Caudate nucleus (tissue), 63 donors: ENCODE measurements at places on chromosomes 11 and 22.

DNA sequence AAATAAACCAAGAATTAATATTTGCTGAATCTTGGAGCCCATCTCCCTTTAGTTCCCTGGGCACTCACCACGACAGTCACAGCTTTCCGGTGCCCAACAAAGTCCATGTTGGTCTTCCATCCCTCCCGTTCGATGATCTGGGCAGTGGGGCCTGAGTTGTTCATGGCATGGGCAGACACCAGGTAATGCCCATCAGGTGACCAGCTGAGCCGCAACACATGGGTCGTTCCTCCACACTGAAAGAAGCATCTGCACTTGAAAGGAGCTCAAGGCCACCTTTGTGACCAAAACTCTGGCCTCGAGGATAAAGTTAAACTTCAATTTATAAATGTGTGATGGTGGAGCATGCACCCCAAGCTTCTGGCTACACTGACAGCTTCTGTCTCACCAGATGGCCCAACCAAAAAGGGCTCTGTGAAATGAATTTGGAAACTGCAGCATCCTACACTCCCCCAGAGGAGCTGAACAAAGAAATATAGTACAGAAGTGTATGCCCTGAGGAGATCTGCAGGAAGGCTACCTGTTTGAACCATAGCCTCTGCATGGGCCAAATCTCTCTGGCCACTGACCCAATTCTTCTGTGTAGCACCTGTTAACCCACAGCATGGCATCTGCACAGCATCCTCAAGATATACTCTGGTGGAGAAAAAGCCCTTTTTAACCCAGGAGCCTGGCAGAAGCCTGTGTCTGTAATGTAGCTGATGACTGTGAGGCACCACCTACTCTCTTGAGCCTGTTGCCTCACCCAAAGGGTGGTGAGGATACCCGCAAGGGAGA is 37.1 kb downstream of the HIRA start:
- DNase-seq = no peak

DNA sequence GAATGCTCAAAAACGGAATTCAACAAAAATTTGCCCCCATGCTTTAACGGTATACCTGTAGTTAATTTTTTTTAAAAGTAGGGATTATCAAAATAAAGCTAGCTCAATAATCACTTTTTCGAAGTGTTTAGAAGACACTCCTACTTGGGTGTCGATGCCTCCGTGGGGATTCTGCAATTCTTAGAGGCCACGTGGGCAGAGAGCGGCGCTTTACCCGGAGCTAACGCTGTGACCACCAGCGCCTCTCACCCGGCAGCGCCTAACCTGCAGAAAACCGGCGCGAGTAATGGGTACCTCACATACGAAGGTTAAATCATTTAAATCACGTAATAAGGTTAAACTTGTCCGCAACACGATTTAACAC is 583 bp downstream of the TAF1D start:
- peak; percentile 47 for DNase-seq

- no peak for DNase-seq
Observed at GRCh38 chr11:25200925-25201324, 704.1 kb downstream of the LUZP2 start.

DNA sequence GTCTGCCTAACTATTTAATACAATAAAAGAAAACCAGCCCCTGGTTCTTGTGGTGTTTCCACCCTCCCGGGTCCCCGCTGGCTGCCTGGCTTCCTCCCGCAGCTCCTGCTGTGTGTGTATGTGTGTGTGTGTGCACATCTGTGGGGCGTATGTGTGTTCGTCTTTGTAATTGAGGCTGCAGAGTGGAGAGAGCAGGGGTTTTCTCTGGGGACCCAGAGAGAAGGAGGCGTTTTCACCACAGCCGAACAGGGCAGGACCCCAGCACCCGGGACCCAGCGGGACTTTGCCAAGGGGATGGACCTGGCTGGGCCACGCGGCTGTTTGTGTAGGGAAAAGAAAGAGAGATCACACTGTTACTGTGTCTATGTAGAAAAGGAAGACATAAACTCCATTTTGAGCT is 42.7 kb downstream of the IGLL1 start:
- no peak for DNase-seq

GRCh38 chr22:22025320-22026156 is 43.0 kb upstream of the TOP3B start:
- no peak for DNase-seq

- DNase-seq = no peak
Observed at GRCh38 chr11:70078781-70079616, 882 bp downstream of the ANO1 start.

DNA sequence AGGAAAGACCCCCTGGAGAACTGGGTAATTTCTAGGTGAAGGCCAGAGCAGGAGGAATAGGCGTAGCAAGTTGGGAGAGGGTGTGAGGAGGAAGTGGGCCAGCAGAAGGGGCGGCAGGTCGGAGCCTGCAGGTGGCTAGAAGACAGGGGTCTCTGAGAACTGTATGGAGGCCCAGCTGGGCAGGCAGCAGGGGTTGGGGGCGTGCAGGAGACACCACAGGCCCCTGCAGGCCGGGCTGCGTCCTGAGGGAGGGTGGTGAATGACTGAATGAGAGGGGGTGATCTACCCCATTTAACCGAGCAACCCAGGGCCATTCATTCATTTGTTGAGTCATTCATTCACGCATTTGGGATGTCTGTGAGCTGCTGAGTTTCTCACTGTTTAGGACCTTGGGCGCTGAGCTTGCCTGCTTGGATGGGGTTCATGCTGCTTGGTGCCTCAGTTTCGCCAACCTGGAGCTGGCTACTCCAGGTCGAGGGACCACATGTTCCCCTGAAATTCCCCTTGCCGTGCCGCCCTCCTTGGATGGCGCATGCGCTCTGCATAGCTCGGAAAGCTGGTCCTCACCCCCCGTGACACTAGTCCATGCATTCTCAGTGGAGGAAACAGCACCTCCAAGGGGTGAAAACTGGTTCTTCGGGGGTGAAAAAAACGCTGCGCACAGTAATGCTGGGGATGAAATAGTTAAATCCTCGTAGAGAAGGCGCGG is 15.6 kb downstream of the MPPED1 start:
- DNase-seq = no peak

- DNase-seq = no peak
Observed at GRCh38 chr11:32289701-32290100, 145.6 kb downstream of the WT1 start.

GRCh38 chr11:133052537-133052936 is 479.8 kb downstream of the OPCML start:
- no peak for DNase-seq

GRCh38 chr11:28727254-28727653 is 619.1 kb downstream of the METTL15 start:
- no peak for DNase-seq

- DNase-seq = no peak
Observed at GRCh38 chr11:123235117-123235655, 40.1 kb upstream of the CLMP start.

DNA sequence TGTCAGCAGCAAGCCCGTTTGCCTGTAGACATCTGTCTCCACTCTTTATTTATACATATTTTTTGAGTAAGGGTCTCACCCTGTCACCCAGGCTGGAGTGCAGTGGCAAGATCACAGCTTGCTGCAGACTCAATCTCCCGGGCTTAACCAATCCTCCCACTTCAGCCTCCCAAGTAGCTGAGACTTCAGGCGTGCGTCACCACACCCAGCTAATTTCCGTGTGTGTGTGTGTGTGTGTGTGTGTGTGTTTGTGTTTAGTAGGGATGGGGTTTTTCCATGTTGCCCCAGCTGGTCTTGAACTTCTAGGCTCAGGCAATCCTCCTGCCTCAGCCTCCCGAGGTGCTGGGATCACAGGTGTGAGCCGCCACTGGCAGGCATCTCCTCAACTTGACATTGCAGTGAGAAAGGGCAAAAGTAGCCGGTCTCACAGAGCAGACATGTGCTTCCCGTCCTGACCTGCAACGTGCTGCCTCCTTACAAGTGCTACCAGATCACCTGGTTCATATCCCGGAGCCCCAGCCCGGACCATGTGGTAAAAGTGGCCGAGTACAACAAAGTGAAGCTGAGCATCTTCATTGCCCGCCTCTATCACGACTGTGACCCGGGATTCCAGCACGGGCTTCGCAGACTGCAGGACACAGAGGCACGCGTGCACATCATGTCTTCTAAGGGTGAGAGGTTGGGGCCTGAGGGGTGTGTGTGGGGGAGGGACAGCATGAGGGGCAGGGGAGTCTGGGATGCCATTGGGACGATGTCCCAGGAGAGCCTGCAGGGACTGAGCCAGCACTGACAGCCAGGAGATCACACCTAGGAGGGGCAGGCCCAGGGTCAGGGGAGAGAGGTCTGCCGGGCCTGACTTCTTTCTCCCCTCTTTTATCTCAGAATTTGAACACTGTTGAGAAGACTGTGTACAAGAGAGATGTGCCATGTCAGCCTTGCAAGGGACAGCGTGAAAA is 5.6 kb upstream of the APOBEC3H start:
- no peak for DNase-seq

GRCh38 chr11:72535194-72535547 is 100.8 kb upstream of the CLPB start:
- DNase-seq = no peak

DNA sequence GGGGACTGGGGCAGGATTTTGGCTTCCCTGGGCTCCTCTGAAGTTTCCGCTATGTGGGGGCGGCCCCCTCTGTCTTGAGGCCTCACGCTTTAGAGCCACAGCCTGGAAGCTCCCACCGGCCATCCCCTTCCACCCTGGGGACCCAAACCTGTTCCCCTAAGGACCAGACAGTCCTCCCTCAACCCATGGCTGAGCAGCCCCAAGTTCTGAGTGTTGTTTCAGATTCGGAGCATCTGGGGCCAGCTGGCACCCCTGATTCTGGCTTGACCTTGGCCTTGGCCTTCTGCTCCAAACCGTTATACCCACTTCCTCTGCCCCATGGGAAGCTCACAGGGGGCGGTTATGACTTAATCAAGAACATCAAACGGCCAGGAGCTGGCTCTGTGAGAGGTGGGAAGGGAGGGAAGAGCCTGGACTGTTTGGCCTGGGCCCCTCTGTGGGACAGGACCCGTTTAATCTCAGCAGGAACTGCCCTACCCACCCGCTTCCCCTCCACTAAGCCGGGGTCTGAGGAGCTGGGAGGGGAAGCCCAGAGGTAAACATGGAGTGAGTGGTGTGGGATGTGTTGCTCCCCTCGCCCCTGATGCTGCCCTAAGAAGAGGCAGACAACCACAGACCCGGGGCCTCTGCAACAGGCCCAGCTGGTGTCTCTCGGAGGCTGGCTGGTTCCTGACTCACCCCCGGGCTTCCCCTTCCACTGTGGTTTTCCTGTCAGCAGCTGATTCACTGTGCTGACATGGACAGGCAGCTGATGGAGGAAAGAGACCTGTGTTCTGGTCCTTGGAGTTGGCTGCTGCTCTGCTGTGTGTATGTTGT is 3.4 kb downstream of the CD82 start:
- peak; percentile 28 for DNase-seq

GRCh38 chr11:95045812-95046211 is 3.4 kb upstream of the KDM4F start:
- no peak for DNase-seq

DNA sequence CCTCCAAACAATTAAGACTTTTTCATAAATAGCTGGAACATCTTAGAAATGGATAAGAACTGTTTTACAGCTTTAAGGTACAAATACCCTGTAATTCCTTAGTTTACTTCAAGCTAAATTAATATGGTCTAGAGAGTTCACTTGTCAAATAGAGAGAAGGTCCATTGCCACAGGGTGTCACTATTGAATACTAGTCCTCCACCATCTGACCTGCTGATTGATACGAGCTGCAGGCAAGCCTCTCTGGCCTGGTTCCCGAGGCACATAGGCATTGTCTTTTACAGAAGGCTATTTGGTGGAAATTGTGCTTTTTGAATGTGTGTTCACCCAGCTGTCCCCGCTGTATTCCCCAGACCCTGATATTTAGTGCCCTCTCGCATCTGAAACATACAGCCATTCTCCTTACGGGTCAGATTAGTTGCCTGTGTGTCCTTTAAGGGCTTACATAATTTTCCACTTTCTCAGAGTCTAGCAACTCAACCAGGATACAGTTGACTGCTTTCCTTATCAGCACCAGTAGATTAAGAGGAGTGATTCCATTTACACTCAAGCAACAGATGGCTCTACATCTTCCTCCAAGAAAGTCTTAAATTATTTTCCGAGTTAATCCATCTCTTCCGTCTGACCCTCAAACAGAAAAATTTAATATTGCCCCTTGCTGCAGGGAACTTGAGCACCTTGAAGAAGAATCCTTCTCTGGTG is 788.8 kb upstream of the FAT3 start:
- DNase-seq = no peak

DNA sequence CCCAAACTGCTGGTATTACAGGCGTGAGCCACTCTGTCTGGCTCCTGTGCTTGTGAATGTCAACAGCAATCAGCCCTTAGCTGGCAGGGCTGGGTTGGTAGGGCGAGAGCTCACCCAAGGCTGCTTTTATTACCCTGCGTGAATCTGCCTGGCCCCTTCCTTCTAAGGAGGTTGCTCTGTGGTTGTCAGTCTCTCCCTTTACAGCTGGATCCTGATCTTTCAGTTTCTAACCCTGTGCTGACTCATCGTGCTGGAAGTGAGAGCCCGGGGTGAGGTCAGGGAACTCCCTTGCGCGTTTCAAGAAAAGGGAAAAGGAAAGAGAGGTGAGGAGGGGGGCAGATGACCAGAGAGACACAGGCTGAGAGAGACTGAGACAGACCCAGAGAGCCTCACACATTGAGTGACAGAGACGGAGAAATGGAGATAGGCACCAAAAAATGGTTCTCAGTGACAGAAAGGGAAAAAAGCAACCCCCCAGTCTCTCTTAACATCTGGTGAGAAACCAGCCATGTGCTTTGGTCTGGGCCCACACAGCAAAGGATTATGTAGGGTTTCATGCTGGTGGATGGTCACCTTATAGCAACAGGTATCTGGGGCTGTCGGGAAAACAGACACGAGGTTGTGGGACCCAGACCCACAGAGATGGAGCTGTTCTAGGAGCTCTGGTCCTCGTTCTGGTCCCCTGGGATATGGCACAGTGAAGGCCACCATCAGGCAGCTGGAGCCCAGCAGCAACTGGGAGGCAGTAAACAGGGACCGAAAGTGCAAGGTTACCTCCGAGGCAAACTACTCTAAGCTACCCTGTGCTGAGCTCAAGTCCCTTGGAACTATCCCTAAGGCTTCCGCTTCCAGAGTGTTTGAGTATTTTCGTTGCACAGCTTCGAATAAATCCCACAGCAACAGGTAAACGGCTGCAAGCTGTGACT is 2.5 kb downstream of the TCN2 start:
- DNase-seq = no peak

GRCh38 chr22:19055801-19056200 is 66.4 kb downstream of the DGCR2 start:
- no peak for DNase-seq

- DNase-seq = no peak
Observed at GRCh38 chr11:90747057-90747456, 524.2 kb upstream of the CHORDC1 start.

- DNase-seq = no peak
Observed at GRCh38 chr11:44316659-44317240, 6.8 kb upstream of the ALX4 start.

GRCh38 chr11:47184711-47185304 is 1.4 kb downstream of the PACSIN3 start:
- peak; percentile 81 for DNase-seq

- DNase-seq = no peak
Observed at GRCh38 chr11:8732324-8732670, 49.7 kb downstream of the RPL27A start.

DNA sequence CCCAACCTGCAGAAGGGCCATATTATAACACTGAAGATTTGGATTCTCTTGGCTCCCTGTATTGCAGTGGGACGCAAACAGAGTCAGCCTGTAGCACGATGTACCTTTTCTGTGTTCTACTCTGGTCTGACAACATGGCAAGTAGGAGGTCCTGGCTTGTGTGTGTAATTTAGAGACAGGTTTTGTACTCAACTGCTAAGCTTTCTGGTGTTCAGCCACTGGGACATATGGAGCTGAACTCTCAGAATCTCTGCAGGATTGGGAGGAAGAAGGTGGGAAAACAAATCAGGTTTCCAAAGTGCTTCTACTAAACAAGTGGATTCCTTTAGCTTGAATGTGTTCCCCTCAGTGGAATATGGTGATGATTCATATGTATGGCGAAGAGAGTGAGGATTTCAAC is 192.5 kb upstream of the MTMR2 start:
- DNase-seq = no peak
